Motor neuron (in vitro differentiated cells): ENCODE measurements at places on chromosomes 7 and 10. TPM values are rescaled to one million over a fixed set of nuclear protein-coding genes. Genes with fewer than 3 reads are reported as not detected.

DNA sequence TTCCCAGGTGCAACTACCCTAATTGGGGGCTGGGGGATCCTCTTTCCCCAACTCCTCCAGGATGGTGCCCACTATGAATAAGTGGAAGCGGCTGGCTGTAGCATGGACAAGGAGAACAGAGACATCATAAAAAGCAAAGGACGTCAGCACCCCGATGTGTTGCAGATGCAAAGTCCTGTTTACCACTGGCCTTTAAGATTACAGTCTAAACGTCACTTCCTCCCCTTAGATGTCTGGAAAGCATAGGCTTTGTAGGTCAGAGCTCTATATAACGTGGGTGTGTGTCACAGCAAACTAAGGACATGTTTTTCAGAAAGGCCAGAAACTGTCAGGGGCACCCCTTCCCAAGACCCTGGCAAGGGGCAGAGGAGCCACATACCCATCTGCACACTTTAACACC, 7.9 kb downstream of the COBL start:
- ATAC-seq: no peak

DNA sequence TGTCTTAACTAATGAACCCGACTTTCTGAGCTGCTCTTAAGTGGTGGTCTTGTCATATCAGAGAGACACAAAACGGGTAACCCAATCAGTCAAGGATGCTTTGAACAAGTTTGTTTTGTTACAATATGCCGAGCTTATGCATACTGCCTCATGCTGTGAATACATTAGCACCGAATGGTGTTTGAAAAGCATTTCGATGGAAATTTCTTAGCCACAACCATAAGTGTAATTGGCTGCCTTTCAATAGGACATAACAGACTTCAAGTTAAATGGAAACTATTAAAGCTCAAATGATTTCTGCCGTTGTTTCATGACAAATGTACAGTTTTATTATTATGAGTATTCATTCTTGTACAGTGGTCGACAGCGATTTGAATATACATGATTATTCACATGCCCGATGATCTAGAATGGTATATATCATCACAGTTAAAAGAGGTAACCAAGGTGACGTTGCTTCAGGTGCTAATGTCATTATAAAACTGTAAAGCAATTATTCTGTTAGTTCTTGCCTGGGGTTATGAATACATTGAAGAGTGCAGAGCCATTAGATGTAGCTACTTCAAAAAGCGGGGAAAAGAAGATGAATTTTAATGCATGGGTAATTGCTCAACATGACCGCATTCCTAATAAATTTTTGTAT, 118.8 kb downstream of the EBF3 start:
- ATAC-seq: no peak

GRCh38 chr7:25727876-25728275, 424.1 kb upstream of the NFE2L3 start:
- no peak for ATAC-seq

ATP5F1C gene
- total RNA-seq: 253 TPM in 2 replicates

- ATAC-seq: no peak
Observed at GRCh38 chr10:95840681-95841080, 67.1 kb upstream of the CC2D2B start.

ARHGEF5 gene
- 0.71 and 0.86 TPM in 2 replicates for total RNA-seq
